Mucosa of gallbladder (tissue), 1 donor: ENCODE measurements at places on chromosomes 6 and 20. TPM values are rescaled to one million over a fixed set of nuclear protein-coding genes. Genes with fewer than 3 reads are reported as not detected.

DNA sequence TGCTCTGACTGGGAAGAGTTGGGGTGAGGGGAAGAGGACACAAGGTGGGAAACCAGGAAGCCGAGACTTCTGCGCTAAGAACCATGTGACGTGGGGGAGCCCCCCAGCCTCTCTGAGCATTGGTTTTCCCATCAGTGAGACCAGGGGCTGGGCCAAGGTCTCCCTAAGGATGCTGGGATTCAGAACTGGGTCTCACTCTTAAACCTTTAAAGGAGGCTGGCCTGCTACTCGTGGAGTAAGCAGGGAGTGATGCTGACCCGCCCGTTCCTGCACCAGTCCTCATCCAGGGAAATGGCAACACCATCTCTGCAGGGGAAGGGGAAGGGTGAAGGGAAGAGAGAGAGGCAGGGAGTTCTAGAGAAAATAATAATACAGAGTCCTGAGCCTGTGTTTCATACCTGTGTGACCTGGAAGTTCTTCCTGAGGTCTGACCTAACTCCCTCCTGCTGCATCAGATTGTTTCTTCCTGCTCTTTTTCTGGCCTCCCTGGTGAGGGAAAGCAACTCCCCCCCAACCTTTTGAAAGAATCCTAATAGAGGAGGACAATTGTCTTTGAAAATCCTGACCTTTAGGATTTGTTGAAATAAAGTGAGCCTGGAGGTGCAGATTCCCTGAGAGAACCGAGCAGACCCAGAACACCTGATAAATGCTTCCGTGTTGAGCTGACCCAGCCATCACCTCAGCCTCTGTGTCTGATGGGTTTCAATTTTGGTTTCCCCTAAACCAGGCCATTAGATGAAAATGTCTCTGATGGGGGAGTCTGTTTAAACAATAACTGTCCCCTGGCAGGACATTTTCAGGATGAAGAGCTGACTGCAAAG is 3.0 kb upstream of the GRM4 start:
- DNase-seq: no peak

DNA sequence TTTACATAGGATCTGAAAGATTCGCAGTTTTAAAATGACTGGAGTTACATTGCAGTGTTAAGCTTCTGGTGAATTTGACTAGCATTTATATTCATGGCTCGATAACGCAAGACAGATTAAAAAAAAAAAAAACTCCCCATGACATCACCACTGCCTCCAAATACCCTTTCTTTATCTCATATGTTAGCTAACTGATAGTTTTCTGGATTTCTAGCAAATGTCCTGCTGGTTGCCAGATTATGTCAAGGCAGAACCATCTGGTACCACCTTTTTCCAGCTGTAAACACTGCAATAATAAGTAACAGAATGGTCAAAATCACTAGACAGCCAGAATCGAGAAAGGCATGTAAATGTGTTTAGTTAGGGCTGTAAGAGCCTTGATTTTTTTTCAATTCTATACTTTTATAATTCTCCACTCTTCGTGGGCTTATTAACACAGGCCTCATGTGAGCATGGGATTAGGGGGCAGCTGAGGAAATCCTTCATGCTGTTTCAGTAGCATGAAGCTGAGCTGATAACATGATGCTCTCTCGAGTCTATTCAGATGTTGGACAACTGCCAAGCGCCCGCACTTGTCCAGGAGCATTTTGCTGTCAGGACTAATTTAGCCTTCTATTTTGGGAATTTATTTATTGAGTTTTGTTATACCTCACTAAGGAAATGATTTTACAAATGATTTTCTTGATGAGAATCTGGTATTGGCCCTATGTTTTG is 166.0 kb upstream of the SCGN start:
- DNase-seq: no peak

Gene UST
- total RNA-seq: 24.0 TPM

Gene SEC63
- 85.5 TPM for total RNA-seq

- DNase-seq: peak; percentile 19
Measured at GRCh38 chr20:10603971-10604864, 69.6 kb downstream of the JAG1 start.

- DNase-seq: peak; percentile 90
Measured at GRCh38 chr6:156686995-156687788, 90.0 kb upstream of the ARID1B start.

Gene ADGRG6
- total RNA-seq: 13.9 TPM

Gene RAB44
- total RNA-seq: 0.75 TPM

DNA sequence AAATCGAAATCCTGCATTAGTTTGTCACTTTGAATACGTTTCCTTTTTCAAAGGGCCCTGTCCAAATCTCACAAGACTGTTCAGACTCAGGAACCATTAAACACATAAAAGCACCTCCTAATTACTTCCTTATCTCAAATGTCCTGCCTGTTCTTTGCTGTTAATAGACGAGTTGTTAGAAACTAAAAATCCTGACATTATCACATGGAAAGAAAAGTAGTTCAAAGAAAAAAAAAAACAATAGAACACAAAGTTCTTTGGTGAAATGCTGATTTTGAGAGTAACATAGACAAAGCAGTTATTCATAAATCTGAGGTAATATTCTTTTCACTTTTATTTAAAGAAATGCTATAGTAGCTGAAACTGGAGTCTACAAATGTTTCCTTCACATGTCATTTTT is 12.1 kb upstream of the TAB2 start:
- no peak for DNase-seq

Gene RIPPLY2
- not detected for total RNA-seq

Gene BMP5
- total RNA-seq: 2.4 TPM

DNA sequence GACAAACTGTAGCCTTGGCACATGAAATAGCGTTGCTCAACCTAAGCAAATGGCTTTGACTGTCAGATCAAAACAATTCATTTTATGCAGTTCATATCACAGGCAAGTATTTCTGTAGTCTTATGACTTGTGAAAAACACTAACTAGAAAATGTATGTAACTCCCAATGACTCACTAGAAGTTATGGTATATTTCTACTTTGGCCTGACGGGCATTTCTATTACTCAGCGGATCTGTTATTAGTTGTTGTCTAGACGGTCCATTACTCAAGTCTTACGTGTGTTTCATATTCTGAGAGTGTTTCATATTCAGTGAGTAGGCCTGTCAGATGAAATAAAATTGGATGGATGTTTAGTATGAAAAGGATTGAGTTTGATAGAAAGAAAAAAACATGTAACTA is 880.9 kb downstream of the PRIM2 start:
- no peak for DNase-seq

DNA sequence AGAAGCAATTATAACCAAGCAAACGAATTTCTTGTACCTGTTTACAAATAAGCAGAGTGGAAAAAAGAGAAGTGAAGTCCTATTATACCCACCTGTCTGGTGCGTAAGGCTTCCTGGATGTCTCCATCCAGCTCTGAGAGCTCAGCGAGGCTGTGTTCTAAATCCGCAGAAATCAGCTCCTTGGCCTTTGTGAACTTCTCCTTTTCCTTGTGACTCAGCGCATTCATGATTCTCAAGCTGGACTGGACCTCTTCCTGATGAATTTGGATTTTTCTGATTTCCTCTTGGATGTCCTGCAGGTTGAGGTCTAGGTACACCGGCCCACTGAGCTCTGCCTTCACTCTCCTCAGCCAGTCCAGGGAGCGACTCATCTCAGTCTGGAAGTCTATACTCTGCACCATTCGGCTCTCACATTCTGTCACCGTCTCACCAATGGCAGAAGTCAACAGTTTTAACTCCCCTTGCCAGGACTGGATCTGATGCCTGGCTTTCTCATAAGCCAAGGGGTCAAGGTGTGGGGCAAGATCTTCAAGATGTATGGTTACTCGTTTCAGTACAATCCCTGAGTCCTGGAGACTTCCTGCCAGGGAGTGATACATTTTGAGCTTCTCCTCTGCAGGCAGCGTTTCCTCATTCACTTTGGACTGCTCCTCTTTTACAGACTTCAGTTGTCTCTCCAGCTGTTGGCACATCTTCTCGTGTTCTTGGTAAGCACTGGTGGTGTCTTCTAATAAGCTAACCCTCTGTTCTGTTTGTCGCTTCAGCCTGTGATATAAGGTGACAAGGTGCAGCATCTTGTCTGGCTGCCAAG is 307.3 kb downstream of the SYNE1 start:
- no peak for DNase-seq

Gene CPXM1
- 6.8 TPM for total RNA-seq

Gene OR2J3
- 0.06 TPM for total RNA-seq

Gene DYNLT2
- total RNA-seq: 1.5 TPM

DNA sequence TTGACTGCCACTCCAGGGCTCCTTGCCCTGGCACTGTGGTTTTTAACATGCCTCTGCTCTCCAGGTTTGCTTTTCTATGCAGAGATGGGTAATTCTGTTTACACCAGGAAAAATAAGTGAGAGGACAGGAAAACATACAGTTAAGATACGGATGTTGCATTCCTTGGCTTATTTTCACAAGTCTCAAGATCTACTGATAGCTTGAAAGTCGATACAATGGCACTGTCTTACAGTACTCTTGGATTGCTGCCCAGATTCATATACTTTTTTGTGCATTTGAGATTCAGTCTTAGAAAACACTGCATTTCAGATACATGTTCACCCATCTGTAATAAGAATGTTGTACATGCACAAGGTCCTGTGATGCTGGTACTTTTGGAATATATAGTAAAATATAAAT is 159.6 kb upstream of the FLRT3 start:
- DNase-seq: no peak

GRCh38 chr6:147479857-147480256 is 28.6 kb upstream of the SAMD5 start:
- DNase-seq: no peak

- no peak for DNase-seq
Measured at GRCh38 chr20:34582221-34582620, 23.7 kb downstream of the MAP1LC3A start.

- DNase-seq: no peak
Measured at GRCh38 chr6:43817192-43817591, 47.2 kb downstream of the VEGFA start.

GRCh38 chr6:154895841-154896240 is 99.3 kb upstream of the TIAM2 start:
- no peak for DNase-seq

GRCh38 chr6:33577106-33577535 is 3.0 kb downstream of the BAK1 start:
- DNase-seq: peak; percentile 84

Gene OXT
- total RNA-seq: 0.46 TPM

DNA sequence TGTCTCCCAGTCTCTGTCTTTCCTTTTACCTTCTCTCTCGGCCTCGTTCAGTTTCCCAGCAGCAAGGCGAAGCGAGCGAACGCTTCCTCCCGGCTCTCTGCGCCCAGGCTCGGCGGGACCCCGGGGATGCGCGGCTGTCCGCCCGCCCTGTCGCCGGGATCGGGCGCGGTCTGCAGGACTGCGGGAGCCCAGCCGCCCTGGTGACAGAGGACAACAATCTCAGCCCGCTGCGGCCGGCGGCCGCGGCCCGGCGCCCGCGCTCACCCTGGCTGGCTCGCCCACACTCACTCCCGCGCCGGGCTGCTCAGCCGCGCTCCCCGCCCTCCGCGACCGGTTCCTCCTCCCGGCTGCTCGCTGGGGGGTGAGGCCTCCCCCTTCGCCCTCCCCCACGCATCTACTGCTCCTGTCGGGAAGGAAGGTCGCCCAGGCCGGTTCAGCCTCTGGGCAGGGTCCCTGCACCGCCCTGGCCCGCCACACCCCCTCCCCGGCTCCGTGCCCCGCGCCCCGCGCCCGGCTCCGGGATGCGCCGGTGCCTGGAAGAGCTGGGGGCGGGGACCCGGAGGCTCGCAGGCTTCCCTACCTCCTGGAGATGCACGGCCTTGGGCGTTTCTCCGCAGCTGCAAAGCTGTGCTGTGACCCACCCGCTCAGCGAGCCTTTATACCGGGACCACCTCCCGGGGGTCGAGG is 410 bp downstream of the SYNE1 start:
- DNase-seq: no peak

Gene BPIFA1
- not detected for total RNA-seq

DNA sequence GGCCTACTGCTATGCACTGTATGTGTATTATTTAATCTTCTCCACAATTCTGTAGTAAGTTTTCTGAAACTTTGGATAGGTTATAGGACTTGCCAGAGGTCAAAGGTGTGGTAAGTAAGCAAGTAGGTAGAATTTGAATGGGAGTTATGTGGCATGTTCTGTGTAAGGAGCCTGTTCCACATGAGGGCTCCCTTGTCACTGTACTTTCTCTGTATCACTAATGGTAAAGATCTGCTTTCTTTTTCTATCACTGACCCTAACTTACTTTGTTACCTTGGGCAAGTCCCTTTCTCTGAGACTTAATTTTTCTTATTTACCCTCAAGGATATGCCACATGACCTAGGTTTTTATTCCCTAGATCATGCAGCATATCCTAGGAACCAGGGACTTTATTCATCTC is 50.3 kb downstream of the EIF2S2 start:
- DNase-seq: no peak
